A549 treated with CORT108297 at 1 μM for 4 hours (cell line): ENCODE measurements at places on chromosomes 16 and 17. TPM values are rescaled to one million over a fixed set of nuclear protein-coding genes. Genes with fewer than 3 reads are reported as not detected.

The PRR35 gene
- 0.11 to 0.21 TPM (median 0.16 TPM) in 5 replicates for total RNA-seq

The TNP2 gene
- total RNA-seq = not detected in 5 replicates

The OR3A3 gene
- not detected in 5 replicates for total RNA-seq

The TMEM238L gene
- total RNA-seq = not detected in 5 replicates

The OXLD1 gene
- total RNA-seq = 36.8 to 67.2 TPM (median 66.0 TPM) in 5 replicates

The LRRC46 gene
- total RNA-seq = 2.7 to 4.0 TPM (median 3.5 TPM) in 5 replicates

The CHP2 gene
- total RNA-seq = 0.05 to 0.07 TPM in 2 of 5 replicates, not detected in the others

The MRPS23 gene
- 152 to 209 TPM (median 156 TPM) in 5 replicates for total RNA-seq

The ABCA9 gene
- 0.01 to 0.10 TPM in 2 of 5 replicates, not detected in the others for total RNA-seq

The GP2 gene
- not detected in 5 replicates for total RNA-seq

The GLP2R gene
- total RNA-seq = 7.2 to 12.5 TPM (median 10.4 TPM) in 5 replicates

The CTRB1 gene
- total RNA-seq = not detected in 5 replicates

The C16orf95 gene
- 4.9 to 8.1 TPM (median 6.7 TPM) in 5 replicates for total RNA-seq

The CMTR2 gene
- 12.3 to 14.3 TPM (median 13.5 TPM) in 5 replicates for total RNA-seq

The HP gene
- 0.47 to 0.53 TPM in 2 of 5 replicates, not detected in the others for total RNA-seq

The ACE gene
- 0.31 to 0.99 TPM (median 0.64 TPM) in 5 replicates for total RNA-seq

The RUNDC3A gene
- 0.55 to 1.3 TPM (median 0.57 TPM) in 5 replicates for total RNA-seq

The OTOP2 gene
- 0.05 to 0.08 TPM (median 0.05 TPM) in 4 of 5 replicates, not detected in the other for total RNA-seq

The CDC42EP4 gene
- total RNA-seq = 59.6 to 77.9 TPM (median 74.8 TPM) in 5 replicates

The AOC3 gene
- total RNA-seq = 1.1 to 2.3 TPM (median 1.2 TPM) in 5 replicates

The PRR15L gene
- 0.39 to 0.75 TPM (median 0.54 TPM) in 5 replicates for total RNA-seq

The MYCBPAP gene
- total RNA-seq = 0.53 to 1.0 TPM (median 0.69 TPM) in 5 replicates
